Posterior cingulate gyrus (tissue), 11 donors: ENCODE measurements at places on chromosomes 5 and 9.

GRCh38 chr9:16132513-16132912 lies 579.7 kb downstream of the CCDC171 start:
- DNase-seq: no peak

GRCh38 chr9:136093995-136094881 lies 851 bp downstream of the NACC2 start:
- DNase-seq: no peak

DNA sequence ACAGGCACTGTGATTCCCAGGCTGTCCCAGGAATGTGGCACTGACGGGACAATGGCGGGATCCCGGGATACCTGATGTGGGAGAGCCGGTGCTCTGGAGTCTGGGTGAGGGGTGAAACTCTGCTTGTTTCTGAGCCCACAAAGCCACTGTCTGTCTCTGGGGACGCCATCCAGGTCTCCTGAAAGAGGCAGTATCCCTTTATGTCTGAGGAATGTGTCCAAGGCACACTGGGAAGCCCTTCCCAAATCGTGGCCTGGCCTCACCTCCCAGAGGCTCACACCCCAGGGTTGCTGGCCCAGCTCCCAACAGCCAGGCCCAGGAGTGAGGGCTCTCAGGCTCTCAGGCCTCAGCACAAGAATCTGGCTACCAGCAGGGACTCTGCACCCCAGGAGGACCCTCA lies 27.1 kb downstream of the ORM2 start:
- DNase-seq: no peak

DNA sequence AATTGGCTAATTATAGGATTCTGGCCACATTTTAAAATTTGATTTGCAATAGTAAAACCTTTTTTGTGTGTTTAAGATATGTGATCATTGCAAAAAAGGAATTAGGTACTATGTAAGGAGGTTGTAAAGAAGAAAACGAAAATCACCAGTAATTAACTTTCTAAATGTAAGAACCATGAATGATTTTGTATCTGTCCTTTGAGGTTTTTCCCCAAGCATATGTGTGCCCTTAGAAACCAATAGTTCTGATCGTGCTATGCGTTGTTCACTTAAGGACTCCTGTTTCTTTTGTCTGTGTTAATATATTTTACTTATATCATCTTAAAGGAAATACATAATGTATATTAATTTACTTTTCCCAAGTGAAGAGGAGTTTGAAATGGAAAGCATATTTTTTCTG lies 410.2 kb downstream of the PSAT1 start:
- DNase-seq: no peak

GRCh38 chr9:12774861-12775678 lies at the start of gene LURAP1L:
TSS of gene LURAP1L (plus strand) at chr9:12775020. CDS start at chr9:12775716, 696 bp downstream.
- DNase-seq: no peak

GRCh38 chr9:1929722-1930244 lies 85.4 kb upstream of the SMARCA2 start:
- no peak for DNase-seq

GRCh38 chr5:316210-317085 lies 5.1 kb upstream of the AHRR start:
- DNase-seq: no peak

DNA sequence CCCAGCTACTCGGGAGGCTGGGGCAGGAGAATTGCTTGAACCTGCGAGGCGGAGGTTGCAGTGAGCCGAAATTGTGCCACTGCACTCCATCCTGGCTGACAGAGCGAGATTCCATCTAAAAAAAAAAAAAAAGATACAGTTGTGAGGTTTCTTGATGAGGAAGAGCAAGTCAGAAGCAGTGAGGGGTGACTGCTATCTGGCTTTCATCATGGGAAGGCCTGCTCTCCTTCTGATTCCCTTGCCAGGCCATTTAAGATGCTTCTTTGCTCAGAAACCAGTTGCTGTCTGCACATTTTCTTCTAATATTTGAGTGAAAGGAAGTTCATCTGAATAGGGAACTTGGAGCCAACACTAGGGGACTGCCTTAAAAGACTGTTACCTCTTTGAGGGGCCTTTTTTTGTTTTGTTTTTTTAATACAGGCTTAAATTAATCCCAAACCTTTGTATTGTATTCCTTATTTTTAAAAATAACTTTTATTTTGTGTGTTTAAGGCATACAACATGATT lies 201.9 kb downstream of the ARHGAP26 start:
- no peak for DNase-seq

DNA sequence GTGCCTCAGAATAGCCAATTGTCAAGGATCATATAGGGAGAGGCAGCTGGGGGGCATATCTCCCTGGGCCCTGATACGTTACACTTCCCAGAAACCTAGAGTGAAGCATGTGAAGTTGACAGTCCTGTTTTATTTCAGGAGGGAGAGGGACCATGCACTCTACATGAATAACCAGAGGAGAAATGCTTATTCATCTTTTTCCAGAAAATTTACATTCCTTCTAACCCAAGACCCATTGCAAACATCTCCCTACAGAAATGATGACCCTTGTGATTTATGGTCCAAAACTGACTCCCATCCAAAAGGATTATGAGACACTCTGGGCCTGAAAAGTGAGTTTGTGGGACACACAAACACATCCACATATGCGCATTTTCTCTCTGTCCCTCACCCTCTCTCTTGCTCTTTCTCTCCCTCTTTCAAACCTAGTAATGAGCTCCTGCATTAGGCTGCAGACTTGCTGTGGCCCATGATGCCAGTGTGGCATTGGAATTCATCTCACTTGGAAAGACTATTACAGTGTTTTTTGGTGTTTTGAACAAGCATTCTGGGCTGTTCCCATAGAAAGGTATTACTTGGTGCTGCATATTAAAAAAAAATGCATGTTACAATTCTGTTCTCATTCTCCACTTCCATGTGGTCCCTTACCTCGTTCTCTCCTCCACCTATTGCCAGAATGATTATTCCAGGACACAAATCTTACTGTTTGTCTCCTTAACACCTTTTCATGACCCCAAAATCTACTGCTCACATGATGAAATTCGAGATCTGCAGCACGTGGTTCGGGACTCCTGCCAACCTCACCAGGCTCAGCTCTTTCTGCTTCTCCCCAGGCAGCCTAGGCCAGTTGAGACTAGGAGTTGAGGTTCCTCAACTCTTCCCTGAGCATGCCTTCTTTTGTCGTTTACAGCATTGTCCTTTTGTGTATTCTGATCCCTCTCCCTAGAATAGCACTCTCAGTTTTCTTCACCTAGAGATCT lies 451.3 kb upstream of the KLF4 start:
- DNase-seq: no peak

GRCh38 chr9:96327694-96328352 lies 25.8 kb upstream of the HSD17B3 start:
- no peak for DNase-seq

- DNase-seq: no peak
Measured at GRCh38 chr5:157506981-157507780, 47.2 kb downstream of the NIPAL4 start.

DNA sequence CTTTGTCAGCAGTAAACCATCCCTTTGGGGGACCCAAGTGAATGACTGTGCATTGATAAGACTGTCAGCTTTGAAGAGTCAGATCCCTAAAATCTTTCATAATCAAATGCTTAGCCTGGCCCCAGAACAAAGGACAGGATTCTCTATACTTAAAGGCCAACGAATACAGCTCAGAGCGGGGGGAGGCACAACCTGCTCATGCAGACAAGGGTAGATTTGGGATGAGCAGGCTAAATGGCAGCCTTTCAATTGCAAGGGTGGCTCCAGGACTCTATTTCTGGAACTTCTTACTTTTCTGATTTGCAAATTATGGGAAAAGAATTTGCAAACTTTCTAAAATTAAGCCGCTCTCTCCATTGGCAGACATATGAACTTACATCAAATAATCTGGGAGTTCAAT lies 66.4 kb downstream of the ELL2 start:
- DNase-seq: no peak

DNA sequence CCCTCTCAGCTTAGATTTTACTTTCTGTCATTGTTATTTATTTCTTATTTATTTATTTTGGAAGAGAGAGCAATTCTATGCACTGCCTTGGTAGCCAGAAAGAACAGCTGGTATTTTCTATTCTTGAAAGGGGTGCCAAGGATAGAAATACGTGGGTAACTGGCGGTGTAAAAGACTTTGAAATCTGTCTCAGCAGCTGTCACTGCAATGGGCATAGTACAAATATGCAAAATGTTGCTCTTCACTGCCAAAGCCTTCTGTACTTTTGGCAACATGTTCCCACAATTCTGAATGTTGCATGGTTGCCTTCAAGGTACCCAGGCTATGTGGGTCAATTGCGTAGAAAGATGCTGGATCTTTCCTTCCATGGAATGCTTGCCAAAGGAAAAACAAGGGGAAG lies 230.2 kb upstream of the EDIL3 start:
- DNase-seq: no peak

DNA sequence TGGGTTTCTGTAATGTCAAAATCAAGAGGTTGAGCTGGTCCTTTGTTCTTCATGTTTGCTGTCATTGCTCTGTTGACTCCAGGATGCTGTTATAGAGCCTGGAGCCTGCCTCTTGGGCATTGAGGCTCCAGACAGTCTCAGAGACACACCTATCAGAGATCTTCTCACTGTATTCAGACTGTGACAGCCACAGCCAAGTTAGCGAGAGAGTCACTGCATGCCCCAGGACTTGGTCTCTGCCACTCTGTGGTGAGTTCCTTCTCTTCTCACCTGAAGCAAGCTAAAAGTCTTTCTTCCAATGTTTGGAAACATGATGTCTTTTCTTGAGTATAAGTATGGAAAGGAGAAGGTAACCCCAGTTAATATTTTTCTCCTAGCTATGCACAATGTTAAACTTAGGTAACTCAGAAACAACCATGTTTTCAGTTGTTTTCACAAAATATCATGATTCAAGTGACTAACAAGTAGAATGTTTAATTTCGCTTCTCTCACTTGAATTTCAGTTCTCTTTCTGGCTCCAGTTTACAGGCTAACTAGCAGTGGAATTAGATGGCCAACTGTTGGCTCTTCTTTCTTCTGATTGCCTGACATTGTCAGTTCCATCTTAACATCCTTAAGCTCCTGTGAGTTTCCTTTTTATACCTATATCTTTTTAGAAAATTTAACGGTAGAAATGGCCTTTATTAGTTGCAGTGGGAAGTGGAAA lies 20.6 kb upstream of the ZFYVE16 start:
- no peak for DNase-seq

DNA sequence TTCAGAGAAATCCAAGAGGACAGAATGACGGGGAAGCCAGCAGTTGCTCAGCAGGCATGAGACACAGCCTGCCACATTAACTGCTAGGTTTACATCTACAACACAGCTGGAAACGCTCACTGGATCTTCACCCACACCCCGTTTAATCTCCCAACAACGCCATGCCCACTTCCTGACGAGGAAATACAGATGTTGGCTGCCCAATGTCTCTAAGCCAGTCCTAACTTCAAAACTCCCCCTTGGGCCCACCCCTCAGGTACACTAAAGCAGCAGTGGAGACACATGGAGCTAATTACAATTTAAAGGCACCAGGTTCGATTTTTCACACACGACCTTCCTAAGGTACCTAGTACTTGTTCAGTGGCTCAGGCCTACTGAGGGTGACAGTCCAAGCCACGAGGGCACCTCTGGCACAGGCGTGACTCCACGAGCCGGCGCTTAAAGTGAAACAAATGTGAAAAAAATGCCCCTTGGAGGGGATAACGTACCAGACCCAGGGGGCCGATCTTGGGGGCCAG lies 904 bp downstream of the RPL12 start:
- DNase-seq: no peak

- DNase-seq: no peak
Measured at GRCh38 chr9:134294153-134295071, 31.8 kb upstream of the RXRA start.

DNA sequence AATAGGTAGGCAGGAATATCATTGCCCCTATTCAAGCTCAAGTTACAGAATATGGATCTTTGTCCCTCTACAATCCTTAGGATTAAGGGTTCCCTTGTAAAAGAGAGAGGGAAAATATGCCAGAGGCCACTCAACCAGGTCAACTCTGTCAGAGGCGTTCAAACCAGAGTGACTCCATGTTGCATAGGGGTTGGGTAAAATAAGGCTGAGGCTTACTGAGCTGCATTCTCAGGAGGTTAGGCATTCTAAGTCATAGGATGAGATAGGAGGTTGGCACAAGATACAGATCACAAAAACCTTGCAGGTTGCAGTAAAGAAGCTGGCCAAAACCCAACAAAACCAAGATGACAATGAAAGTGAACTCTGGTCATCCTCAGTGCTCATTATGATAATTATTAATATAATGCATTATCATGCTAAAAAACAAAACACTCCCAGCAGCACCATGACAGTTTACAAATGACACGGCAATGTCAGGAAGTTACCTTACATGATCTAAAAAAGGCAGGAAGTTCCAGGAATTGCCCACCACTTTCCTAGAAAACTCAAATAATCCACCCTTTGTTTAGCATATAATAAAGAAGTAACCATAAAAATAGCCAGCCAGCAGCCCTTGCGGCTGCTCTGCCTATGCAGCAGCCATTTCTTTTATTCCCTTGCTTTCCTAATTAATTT lies 64.8 kb downstream of the ERP44 start:
- no peak for DNase-seq

DNA sequence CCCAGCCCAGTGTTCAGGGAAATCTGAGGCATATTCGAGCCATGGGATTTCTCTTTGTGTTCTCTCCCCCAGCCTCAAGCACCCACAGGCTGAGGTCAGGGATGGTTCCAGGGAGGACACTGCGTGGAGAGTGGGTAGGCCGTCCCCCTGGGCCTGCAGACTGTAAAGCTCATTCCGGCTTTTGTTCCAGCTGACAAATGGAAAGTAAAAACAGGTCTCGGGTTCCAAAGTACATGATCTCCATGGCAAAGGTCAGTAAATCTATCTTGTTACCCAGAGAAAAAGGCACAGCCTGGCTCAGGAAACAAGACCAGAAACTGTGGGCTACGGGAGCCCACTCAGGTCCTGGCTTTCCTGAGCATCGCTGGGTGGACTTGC lies 116.2 kb downstream of the ROR2 start:
- DNase-seq: no peak

DNA sequence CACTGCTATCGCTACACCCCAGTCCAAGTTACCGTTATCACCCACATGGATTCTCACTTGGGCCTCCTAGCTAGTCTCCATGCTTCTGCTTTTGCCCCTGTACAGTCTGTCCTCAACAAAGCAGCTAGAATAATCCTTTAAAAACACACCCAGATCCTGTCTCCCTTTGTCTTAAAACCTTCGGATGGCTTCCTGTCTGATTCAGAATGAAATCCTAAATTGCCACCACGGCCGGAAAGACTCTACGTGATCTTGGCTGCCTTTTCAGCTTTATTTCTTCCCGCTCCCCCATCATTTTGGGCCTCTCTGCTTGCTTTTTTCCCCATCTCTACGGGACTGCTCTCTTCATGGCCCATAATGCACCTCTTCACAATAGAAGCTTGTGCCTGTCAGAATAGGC lies 33.4 kb downstream of the GDNF start:
- no peak for DNase-seq
